Esophagus squamous epithelium (tissue), 5 donors: ENCODE measurements at places on chromosomes 12 and 14.

GRCh38 chr14:47240748-47241437 is 434.5 kb downstream of the MDGA2 start:
- no peak for DNase-seq

GRCh38 chr12:128365651-128366231 is 98.8 kb downstream of the TMEM132C start:
- no peak for DNase-seq

DNA sequence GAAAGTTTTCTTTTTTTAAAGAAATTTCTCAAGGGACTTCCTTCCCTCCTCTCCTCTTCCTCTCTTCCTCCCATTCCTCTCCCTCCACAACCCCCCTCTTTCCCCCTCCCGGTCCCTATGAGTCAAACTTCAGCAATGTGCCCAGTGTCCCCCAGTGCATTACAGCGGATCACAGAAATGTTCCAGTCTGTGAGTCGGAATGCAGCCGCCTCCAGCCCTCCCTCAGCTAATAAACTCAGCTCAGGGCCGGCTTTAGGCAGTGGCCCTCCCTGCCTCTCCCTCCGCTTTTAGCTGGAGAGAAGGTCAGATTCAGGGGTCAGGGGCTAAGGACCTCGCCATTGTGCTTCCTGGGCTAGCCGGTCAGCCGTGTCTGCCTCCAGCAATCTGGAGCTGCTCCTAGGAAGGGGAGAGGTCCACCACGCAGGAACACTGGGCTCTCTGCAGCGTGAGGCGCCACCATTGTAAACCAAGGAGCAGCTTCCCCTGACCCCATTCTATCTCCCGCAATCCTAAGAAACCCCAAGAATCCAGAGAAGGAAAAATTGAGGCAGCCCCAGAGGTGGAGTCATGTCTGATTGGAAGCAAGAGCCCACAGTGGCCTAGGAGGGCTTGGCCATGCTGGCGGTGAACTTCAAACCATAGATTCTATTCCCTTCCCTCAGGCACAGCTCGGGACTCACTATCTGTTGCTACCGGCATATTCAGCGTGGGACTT is 1.1 kb upstream of the HDAC7 start:
- no peak for DNase-seq

DNA sequence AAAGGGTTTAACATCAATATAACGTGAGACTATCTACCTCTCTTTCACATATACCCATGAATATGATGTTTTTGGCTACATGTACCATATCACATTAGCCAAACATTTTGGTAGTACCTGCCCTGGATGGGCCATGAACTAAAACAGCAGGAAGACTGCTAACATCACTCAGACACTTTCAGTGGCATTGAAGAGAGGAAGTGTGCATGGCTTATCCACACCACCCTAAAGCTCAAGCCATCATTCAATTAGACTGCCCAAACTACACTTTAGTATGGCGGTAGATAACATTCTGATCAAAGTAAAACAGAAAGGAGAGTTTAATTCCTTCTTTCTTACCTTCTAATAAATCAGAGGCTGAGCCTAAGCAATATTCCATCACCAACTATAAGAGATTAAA is 103.0 kb downstream of the PEBP1 start:
- no peak for DNase-seq

DNA sequence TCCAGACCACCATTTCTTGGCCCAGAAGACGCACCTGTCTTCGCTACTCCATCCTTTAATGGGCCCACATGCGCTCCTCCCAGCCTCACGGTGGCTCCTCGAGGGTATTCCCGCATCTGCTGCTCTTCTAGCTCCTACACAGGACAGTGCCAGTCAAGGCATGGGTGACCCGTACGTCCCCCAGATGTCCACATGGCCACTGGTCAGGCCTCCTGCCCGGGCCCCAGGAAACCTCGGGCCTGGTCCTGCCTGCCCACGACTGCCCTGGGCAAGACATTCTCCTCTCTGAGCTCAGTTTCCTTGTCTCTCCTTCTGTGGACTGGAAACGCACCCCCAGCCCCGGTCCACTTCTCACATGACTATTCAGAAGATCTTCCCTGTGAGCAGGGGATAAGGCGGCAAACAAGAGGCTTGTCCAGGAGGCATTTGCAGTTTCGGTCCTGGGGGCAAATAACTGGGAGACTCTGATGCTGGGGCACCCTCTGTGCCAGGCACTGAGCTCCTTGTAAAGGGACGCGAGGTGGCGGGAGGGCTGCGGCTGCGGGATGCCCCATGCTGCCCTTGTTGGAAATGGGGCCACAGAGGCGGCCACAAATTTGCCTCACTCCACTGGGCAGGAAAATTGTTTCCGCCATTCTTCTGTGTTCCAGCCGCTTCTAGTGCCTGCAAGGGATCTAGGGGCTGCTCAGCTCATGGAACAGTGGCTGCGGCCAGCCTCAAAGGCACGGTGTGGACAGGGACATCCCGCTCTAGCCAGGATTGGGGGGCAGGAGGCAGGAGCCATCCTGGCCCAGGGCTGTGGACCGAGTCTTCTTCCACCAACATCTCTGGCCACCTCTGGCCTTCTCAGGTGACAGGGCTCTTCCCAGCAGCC is 6.8 kb upstream of the BEGAIN start:
- no peak for DNase-seq

DNA sequence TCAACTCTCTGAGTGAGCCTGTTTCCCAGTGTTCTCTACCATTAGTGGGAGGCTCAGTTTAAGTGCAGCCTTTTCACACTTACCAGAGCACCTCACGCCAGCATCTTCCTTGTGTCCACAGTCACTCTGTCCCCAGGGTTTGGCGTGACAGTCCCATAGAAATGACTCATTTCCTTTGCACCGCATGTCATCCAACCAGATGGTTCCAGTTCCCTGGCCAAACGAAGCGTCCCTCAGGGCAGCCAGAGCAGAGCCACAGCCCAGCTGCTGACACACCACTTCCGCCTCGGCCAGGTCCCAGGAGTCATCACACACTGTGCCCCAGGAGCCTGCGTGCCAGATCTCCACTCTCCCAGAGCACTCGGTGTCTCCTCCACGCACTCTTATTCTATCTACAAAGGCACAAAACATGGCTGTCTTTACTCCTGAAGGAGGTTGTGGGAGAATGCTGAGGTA is 65.4 kb downstream of the ACSM4 start:
- DNase-seq = no peak

DNA sequence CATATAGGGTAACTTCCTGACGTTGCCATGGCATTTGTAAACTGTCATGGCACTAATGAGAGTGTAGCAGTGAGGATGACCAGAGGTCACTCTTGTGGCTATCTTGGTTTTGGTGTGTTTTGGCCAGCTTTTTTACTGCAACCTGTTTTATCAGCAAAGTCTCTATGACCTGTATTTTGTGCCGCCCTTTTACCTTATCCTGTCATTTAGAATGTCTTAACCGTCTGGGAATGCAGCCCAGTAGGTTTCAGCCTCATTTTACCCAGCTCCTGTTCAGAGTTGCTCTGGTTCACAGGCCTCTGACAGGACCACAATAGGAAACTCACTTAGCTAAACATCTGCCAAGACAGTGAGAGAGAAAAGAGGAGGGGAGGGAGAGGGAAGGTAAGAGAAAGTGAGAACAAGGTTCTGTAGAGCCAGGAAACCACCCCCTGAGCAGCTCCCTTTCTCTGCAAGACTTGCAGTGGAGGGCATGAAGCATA is 64.8 kb upstream of the PLEKHG3 start:
- DNase-seq = no peak

DNA sequence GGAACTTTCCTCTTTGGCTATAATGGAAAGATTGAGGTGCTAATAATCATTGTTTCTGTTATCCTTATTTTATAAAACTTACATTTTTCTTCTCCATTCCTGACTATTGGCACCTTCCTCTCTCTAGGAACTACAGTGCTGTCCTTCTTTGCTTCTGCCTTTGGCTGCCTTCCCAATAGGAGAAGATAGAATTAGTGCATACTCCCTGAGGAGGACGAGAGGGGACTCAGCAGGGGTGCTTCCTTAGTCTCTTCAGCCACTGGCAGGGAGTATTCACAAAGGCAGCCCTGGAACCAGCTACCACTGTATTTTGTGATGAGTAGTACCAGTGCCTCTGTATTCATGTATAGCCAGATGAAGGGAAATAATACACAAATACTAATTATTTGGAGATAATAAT is 208.5 kb downstream of the FOXG1 start:
- DNase-seq = no peak

- no peak for DNase-seq
Measured at GRCh38 chr12:47200446-47200845, 120.7 kb upstream of the AMIGO2 start.

GRCh38 chr12:19646599-19646998 is 207.3 kb downstream of the AEBP2 start:
- no peak for DNase-seq

- DNase-seq = peak; percentile 64
Measured at GRCh38 chr14:93184391-93185348, at the start of the genes LYSET and MOAP1. Gene LYSET, plus strand, starts transcription at chr14:93185317. Its CDS starts 89 bp downstream, at chr14:93185406. Gene MOAP1, minus strand, starts transcription at chr14:93184897. Its CDS starts 655 bp downstream, at chr14:93184242.

DNA sequence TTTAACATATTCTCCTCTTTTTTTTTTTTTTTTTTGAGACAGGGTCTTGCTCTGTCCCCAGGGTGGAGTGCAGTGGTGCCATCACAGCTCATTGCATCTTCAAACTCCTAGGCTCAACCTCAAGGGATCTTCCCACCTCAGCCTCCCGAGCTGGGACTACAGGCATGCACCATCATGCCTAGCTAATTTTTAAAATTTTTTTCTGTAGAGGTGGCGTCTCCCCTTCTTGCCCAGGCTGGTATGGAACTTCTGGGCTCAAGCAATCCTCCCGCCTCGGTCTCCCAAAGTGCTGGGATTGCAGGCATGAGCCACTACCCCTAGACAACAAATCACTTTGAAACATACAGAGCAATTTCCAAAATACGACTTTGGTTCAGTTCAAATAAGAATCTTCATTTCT is 154.8 kb downstream of the PAX9 start:
- no peak for DNase-seq

DNA sequence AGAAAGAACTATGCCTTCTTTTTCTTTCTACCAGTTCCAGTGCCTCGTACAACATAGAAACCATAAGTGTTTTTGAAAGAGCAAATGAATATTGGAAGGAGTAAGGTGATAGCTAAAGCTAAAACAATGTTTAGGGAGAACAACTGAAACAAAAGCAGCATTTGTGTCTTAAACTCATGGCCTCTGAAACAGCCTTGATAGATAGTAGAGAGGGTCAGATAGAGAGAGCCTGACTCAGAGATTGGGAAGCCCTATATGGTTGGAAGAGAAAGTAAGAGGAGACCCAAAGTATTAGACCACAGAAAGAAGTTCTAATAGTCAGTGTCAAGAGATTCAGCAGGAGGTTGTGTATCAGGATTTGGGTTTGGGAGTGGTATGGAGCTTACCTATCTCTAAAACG is 79.6 kb upstream of the IFNG-AS1 start:
- DNase-seq = no peak

GRCh38 chr12:88998421-88998820 is 353.9 kb downstream of the DUSP6 start:
- no peak for DNase-seq

DNA sequence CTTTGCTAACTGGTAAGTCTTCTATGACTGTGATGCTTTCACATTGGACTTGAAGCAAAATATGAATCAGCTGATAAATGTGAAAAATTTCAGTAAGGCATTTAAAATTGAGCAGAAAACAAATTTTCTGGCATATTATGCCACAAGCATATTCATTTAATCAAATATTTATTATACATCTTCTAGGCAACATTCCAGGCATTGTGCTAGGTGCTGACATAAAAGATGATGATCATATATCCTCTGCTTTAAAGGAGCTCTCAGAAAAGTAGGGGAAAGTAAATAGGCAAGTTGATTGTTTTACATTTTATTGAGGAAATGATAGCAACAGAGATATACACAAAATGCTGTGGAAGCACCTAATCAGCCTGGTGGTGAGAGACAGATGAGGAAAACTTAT is 248.9 kb downstream of the SLC16A7 start:
- DNase-seq = no peak

- DNase-seq = no peak
Measured at GRCh38 chr12:41801261-41801660, 343.4 kb downstream of the GXYLT1 start.

DNA sequence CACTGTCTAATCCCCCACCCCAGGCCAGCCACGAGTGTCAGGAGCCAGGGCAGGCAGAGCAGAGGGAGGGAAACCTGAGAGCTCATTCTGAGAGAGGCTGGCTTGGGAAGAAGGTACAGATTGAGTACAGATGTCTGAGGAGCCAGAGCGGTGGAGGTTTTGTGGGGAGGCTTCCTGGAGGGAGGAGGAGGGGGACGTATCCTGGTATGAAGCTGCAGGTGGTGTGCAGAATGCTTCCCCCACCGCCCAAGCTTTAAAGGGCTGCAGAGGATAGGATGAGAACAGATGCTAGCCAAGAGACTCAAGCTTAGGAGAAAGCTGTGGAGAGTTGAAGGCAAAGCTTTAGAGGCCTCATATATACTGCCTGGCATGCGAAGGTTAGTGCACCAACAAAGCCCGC is 3.2 kb upstream of the TAMALIN start:
- no peak for DNase-seq

- DNase-seq = no peak
Measured at GRCh38 chr14:22036541-22037239, 363.1 kb upstream of the OR4E1 start.

- no peak for DNase-seq
Measured at GRCh38 chr12:88580051-88580871, at the start of gene KITLG. Gene KITLG, minus strand, starts transcription at chr12:88580471. Its CDS starts 193 bp downstream, at chr12:88580278.

- no peak for DNase-seq
Measured at GRCh38 chr12:66456612-66457011, 154.3 kb downstream of the HELB start.

DNA sequence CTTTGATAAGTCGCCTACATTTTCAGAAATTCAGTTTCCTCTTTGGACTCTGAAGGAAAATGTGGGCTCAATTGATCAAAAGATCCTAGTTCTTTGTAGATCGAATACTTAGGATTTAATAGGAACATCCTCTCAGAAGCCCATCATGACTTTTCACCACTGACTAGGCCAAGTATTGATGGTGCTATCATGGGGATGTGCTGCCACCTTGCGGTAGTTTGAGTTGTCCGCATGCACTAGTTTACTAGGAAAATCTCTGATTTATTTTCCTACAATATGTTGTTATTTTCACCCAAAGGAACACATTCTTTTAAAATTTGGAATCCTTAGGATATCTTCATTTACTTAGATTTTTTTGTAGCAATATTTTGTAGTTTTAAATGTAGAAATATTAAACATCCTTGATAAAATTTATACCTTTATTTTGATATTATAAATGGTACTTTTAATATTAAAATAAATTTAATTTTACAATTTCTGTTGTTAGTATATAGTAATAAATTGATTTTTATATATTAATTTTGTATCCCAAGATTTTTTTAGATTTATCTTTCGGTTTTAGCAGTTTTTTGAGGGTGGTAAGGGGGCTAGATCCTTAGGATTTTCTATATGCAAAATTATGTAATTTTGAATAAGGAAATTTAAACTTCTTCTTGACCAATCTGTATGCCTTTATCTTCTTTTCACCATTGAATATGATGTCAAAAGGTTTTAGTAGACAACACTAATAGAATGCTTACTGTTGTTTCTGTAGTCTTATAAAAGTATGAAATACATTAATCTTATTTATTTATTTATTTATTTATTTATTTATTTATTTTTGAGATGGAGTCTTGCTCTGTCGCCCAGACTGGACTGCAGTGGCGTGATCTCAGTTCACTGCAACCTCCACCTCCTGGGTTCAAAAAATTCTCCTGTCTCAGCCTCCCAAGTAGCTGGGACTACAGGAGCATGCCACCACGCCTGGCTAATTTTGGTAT is 52.9 kb upstream of the OR9K2 start:
- no peak for DNase-seq

GRCh38 chr14:75200451-75200850 is 24.0 kb upstream of the TMED10 start:
- no peak for DNase-seq

- no peak for DNase-seq
Measured at GRCh38 chr12:113127791-113128199, 7.8 kb downstream of the RASAL1 start.
